ENCODE measurements at places on chromosomes 6 and 20.

GRCh38 chr6:3195695-3196497 lies 31.6 kb downstream of the TUBB2B start:
- DNase-seq = no peak

DNA sequence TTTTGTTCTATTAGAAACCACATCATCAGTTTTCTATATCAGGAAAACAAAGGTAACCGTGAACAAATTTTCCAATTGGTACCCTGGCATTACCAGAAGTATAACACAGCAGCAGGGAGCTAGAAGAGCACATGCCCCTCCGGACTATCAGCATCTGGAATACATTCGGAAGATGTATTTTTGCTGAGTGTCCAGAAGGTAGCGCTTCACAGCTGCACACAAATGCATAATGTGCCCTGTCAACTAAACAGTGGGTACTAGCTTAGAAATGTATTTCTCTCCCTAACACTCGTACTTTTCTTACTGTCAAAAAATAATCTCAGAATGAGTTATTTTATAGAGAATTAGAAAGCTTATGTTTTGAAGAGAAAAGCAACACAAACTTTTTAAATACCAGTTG lies 77.6 kb downstream of the HUS1B start:
- DNase-seq = no peak

DNA sequence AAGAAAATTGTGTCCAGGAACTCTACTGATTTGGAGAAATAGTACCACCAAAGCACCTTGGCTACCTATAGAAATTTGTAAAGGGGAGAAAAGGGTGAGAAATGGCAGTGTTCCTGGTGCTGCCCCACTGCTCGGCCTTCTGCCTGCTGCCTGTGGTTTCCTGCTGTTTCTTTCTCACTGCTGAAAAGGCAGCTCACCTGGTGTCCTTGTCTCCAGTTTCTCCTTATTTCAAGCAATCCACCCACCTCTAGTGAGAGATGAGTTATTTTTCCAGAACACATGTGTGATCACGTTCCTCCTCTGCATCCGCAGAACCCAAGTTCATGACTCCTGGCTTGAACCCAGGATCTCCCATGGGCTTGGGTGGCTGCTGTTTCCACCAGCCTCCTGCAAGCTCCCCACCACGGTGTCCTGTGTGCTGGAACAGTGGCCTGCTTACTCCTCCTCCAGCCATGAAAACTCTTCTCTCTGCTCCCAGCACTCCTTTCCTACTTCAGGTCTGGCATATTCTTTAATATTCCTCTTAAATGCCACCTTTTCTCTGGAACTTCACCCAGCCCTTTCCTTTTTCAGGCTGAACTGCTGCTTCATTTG lies 48.9 kb downstream of the ELOVL2 start:
- DNase-seq = no peak

- no peak for DNase-seq
Observed at GRCh38 chr20:52941808-52942207, 30.4 kb upstream of the TSHZ2 start.

DNA sequence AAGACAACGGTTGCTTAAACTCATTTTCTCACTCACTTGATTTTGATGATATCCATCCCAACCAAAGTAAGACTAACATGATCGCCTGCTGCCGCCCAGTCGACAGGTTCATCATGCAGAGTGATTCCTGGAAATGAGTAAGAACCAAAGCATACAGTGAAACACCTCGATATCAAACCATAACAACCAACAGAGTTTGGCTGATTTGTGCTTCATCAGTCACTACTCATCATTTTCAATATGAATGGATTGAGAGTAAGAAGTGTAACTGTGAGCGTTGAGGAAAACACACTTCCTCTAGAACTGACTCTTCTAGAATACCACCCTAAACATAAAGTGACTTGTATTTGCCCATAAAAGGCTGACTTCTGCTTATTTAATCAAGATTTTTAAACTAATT lies 29.2 kb upstream of the ALDH8A1 start:
- DNase-seq = peak; percentile 5

DNA sequence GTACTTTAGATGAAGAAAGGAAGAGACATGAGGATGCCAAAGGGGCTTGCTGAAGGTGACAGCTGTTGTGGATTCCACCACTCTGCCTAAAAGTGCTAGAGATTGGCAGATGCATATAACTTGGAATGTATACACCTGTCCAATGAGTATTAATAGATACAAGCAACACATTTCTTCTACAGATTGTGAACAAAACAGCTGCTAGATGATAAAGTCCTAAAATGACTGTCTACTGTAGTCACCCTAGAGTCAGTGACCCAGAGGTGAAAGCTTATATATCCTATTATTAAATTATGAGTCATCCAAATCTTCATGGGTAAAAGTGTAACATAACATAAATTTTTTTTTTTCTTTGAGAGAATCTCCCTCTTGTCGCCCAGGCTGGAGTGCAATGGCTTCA lies 5.2 kb downstream of the RNF217 start:
- no peak for DNase-seq

Measured in activated naive CD4-positive, alpha-beta T cell (primary cell).